ENCODE measurements at places on chromosomes 2 and 18.

DNA sequence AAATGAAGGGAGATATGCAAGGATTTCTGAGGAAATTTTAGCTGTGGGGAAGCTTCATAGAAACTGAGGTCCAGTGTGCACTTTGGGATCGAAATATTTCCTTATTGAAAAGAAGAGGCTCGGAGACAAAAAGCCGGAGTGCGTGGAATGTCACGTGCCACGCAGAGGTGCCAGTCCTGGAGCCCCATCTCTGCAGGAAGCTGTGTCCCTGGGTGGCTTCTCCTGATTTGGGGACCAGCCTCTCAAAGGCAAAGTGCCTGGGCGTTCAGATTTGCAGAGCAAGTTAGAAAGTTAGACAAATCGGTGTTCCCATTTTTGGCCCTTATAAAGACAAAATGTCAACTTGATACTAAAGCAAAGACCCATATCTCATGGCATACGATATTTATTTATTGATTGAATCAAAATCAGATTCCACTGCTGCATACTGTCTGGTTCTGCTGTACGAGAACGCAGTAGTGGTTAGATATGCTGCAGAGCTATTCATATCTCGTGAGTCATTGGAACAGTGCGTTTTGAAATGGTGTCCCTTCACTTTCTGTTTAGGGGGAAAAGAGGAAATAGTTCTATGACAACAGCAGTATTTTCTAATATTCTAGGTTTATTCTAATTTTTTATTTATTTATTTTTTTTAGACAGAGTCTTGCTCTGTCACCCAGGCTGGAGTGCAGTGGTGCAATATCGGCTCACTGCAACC, 9.1 kb upstream of the ATG16L1 start:
- no peak for DNase-seq

- DNase-seq: no peak
Measured at GRCh38 chr2:96233880-96234316, 25.3 kb upstream of the STARD7 start.

DNA sequence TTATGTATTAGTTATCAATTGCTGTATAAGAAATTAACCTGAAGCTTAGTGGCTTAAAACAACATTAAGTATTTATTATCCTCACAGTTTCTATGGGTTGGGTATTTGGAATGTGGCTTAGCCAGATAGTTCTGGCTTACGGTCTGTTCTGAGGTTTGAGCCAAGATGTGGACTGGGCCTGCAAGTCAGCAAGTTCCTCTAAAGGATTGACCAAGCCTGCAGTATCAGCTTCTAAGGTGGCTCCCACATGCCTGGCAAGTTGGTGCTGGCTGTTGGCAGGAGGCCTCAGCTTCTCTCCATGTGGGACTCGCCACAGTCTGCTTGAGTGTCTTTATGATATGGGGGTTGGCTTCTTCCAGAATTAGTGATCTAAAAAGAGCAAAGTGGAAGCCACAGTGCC, 45.0 kb upstream of the TCF4 start:
- DNase-seq: no peak

DNA sequence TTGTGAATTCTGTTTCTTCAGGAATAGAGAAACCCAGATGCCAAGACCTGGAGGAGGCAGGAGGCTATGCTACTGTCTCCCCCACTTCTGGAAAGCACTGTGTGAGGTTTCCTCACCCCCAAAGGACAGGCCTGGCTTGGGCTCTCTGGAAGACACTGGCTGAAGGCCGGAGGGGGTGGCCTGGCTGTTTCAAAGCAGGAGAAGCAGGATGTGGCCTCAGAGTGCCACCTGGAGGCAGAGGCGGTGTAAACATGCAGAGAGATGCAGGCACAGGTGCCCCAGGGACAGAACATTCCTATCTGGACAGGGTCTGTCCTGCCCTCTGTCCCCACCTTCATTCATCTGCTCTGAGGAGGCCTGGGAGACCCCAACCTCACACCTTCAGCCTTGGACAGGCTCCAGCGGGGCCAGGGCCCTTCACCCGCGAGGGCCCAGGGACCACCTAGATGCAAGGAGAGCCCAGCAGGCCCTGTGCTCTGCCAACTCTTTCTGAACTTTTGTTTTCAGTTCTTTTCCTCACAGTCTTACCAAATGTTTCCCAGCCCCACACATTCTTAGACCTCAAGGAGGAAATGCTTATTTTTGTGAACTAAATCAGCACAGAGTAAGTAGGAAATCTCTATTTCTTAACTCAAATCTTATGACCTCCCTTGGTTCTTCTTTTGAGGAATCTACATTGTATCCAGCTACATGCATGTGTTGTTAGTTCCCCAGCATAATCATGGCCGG, 79.2 kb downstream of the LONRF2 start:
- DNase-seq: peak; percentile 3

DNA sequence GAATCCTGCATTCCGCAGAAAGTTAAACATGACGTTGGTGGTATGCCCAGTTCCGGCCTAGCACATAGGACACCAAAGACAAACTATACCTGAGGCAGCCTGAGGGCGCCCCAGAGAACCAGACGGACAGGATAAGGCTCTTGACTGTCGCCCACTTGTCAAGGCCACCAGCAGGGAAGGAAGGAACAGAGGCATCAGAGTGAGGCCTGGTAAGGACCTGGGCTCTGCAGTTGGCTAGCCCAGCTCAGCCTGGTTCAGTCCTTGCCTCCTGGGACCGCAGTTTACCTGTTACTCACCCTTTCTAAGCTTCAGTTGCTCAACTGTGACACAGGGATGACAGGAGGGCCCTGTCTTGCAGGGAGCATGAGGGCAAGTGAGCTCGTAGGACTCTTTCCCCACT, 82.1 kb downstream of the ACTR2 start:
- no peak for DNase-seq

DNA sequence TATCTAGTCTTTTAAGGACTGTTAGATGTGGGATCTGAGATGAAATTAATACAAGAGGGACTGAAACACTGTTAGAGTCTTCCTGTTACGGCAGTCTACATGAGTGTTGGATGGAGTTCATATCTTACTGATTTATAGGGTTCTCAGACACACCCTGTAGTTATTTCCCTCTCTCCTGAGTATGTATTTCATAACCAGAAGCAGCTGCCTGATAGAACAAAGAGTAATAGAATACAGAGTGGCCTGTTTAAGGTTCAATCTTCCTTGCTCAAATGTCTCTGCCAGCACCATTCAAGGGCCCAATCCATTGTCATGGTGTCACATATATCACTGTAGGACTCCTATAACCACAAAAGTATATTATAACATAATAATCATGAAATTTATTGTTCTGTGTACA, 1229.1 kb upstream of the ACVR2A start:
- DNase-seq: no peak

DNA sequence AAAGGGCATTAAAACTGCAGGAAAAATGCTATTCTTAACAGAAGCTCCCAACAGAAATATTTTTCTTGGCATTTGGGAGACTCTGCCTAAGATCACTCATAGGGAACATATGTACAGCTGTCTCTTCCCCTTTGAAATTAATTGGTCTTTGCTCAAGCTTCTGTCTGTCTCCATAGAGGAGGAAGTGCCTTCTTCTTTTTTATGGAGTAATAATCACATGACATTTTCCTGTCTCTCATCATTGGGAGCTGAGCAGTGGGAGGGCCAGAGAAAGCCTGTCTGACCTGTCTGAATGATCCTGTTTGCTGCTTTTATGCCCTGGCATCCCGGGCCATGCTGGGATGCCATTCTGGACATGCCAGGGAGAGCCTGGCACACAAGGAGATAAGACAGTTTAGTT, 145.6 kb downstream of the AQP4 start:
- no peak for DNase-seq

DNA sequence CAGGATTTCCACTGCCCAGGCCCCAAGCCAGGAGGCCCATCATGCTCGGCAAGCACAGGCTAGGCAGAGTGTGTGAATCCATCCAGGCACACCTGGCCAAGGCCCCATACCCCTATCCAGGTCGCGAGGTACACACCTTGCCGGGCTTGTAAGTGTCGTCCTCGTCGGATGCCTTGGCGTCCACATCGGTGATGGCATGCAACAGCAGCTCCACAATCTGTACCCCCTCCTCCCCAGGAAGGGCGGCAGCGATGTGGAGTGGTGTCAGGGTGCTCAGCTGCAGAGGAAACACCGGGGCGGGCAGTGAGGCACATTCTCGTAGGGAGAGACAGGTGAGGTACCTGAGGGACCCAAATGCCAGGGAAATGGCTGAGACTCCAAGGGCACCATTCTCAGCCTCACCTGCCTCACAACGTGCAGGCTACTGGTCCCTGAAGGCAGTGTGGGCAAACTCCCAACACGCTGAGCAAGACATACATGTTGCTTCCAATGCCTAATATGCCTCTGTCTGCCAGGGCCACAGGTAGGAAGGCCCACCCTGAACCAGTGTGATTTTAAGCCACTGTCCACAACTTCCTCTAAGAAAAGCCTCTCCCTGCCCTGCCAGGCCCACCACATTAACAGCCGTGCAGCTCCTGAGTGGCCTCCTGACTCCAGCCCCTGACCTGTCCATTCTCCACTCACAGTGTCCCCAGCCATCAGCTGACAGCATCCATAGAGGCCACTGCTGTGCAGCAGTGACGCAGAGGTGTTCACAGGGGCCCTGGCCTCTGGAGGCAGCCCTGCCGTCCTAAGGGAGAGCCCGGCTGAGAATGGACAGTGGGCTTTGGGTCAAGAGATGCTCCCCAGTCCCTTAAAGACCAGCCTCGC, 44.9 kb downstream of the ANKMY1 start:
- no peak for DNase-seq

DNA sequence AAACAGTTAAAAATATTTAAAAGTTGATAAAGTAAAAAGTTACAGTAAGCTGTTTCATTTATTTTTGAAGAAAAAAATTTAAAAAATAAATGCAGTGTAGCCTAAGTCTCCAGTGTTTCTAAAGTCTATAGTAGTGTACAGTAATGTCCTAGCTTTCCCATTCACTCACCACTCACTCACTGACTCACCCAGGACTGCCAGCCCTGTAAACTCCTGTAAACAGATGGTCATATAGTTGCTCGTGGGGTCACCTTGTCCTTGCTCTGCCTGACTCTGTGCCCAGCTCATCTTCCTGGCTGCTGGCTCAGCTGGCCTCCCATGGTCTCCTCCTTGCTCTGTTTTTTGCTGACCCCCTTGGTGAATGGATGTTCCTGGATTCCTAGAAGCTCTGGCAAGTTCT, 180.3 kb downstream of the VAPA start:
- no peak for DNase-seq

DNA sequence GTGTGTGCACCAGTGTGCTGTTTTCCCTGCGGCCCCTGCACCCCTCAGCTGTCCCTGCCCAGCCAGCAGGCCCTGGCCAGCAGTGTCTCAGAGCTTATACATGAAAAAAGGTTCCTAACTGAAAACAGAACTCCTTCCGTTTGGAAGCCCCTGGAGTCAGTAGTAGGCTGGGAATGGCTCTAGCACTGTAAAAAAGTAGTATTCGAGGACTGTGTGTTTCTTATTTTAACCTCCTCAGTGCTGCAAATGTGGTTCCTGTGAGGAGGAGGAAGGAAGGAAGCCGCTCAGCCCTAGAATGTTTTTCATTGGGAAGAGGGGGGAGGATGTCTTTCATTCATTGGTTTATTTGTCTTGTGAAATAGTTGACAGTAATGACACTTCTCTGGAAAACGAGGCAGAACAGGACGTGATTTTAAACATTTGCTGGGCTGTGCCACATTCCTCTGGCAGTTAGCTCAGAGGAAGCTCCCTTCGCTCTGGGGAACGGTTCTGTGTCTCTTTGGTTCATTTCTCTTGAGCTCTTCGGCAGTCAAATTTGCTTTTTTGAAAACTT, 103.5 kb downstream of the SPTBN1 start:
- no peak for DNase-seq

DNA sequence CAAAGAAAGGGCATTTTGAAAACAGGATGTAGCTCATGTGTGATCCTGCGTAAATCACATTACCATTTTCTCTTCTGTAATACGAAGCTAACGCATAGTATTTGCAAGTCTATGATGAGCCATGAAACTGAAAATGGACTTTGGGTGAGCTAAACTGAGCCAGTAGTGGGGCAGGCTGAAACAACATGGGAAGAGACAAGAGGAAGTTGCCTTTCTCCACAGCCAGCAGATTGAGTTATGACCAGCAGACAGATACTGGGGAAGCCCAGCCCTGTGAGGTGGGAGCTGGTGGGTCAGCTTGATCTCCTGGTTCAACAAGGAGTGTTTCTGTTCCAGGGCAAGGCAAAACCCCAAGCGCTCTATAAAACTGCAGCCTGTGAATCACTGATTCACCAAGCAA, 11.8 kb downstream of the CYRIA start:
- no peak for DNase-seq

- no peak for DNase-seq
Measured at GRCh38 chr18:76447258-76447890, 47.7 kb downstream of the ZNF516 start.
